ENCODE measurements at places on chromosomes 3 and 15. TPM values are rescaled to one million over a fixed set of nuclear protein-coding genes. Genes with fewer than 3 reads are reported as not detected.

GRCh38 chr3:53823956-53824657 is 22.1 kb downstream of the CHDH start:
- no peak overlapping the region for H3K27ac ChIP-seq
- peak; percentile 8 for DNase-seq
- H3K4me3 ChIP-seq = no peak overlapping the region
- no peaks in the 10 kb centered on the region for H3K27me3 ChIP-seq

- no peaks in the 10 kb centered on the region for H3K36me3 ChIP-seq
- H3K4me1 ChIP-seq = no peaks in the 10 kb centered on the region
- no peak for DNase-seq
- H3K4me3 ChIP-seq = no peak overlapping the region
Measured at GRCh38 chr3:177589911-177590381, 392.7 kb upstream of the TBL1XR1 start.

DNA sequence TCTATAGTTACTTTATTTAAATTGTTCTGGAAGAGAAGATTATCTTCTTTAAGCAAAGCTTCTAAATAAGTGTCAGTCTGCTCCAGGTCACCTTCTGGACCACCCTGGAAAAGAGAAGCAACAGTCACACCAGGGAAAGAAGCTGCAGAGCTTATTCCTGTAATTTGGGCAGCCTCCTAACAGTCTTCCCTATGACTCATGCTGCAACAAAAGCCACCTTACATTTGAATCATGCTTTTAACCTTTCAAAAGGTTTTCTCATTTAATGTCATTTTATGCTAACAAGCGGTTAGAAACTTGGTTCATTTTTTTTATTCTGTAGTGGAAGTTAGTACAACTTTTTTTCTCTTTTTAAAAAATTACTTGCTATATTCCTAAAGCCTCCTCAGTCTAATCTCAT is 5.3 kb upstream of the GUCA1C start:
- no peaks in the 10 kb centered on the region for H3K27me3 ChIP-seq
- DNase-seq = no peak
- no peak overlapping the region for H3K4me3 ChIP-seq
- no peaks in the 10 kb centered on the region for H3K36me3 ChIP-seq
- H3K27ac ChIP-seq = no peak overlapping the region
- no peaks in the 10 kb centered on the region for H3K4me1 ChIP-seq

- H3K27me3 ChIP-seq = no peaks in the 10 kb centered on the region
- no peak overlapping the region for H3K27ac ChIP-seq
- H3K4me3 ChIP-seq = no peak overlapping the region
- H3K4me1 ChIP-seq = no peaks in the 10 kb centered on the region
Measured at GRCh38 chr3:156768390-156768789, 57.8 kb upstream of the LEKR1 start.

- H3K27me3 ChIP-seq = no peaks in the 10 kb centered on the region
- no peaks in the 10 kb centered on the region for H3K36me3 ChIP-seq
- no peak overlapping the region for H3K4me3 ChIP-seq
- no peaks in the 10 kb centered on the region for H3K4me1 ChIP-seq
- peak overlapping the region; percentile 31 for H3K27ac ChIP-seq
Measured at GRCh38 chr3:65672871-65673815, 365.6 kb downstream of the MAGI1 start.

DNA sequence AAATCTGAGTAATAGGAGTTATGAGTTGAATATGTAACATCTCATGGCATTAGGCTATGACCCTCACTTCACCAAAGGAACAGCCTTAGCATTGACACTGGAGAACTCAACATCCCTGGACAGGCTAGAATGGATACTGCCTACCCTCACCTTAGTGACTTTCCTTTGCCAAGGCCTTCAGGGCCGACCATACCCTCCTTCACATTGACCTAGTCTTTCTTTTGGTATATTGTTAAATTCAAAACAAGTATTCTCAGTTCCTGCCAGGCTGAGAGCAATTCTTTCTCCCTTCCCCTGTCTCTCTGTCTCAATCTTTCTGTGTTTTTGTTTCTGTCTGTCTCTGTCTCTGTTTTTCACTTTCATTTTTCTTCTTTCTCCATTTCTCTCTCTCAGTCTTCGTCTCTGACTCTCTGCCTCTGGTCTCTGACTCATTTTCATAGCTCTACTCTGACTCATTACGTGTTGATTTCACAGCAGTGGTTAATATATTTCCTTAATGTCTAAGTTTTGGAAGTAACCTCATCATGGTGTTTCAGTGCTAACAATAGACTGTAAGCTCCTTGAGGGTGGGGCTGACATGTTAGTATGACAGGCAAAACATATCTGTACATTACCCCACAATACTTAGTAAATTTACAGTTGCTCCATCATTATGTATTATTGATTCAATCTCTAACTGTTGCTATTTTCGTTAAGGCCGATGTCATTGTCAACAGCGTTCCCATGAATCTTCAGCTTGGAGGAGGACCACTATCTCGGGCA is 32.5 kb downstream of the PARP15 start:
- no peaks in the 10 kb centered on the region for H3K36me3 ChIP-seq
- no peaks in the 10 kb centered on the region for H3K27me3 ChIP-seq
- DNase-seq = no peak
- H3K27ac ChIP-seq = no peak overlapping the region
- H3K4me1 ChIP-seq = no peaks in the 10 kb centered on the region

DNA sequence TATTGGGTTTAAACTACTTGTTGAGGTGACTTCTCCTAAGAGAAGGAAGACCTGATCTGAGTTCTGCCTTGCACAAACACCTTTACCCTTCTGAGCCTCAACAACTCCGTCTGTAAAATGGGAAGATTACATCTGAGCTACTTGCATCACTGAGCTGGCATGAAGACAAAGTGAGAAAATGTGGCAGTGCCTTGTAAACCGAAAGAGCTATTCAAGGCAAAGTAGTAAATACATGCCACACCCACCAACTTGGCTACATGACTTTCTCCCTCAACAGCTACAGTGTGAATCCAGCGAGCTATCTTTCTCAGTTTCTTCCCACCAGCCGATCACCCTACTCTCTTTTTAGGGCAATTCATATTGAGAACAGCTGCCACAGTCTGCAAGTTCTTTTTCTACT is 148.3 kb downstream of the FOXB1 start:
- H3K4me1 ChIP-seq = no peaks in the 10 kb centered on the region
- no peak overlapping the region for H3K27ac ChIP-seq
- DNase-seq = no peak
- no peak overlapping the region for H3K4me3 ChIP-seq

DNA sequence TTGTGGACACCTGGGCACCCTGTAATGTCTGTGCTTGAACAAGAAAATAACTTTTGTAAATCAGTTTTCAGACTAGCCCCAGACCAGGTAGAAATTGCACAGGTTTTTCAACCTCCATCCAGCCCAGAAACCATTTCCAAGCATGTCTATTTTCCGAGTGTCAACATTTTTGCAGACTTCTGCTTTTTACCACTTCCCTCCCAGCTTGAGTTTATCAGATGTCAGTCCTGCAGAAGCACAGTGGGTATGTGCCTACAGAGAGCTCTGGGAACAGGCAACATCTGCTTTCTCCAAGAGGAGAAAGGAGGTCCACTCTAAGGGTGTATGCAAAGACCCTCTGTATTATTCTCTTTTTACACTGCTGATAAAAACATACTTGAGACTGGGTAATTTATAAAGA is 83.9 kb downstream of the LRRK1 start:
- no peak for DNase-seq
- H3K27ac ChIP-seq = no peak overlapping the region
- H3K4me3 ChIP-seq = no peak overlapping the region
- peaks cover 10% of the 10 kb centered on the region for H3K36me3 ChIP-seq
- H3K4me1 ChIP-seq = peaks cover 20% of the 10 kb centered on the region

DNA sequence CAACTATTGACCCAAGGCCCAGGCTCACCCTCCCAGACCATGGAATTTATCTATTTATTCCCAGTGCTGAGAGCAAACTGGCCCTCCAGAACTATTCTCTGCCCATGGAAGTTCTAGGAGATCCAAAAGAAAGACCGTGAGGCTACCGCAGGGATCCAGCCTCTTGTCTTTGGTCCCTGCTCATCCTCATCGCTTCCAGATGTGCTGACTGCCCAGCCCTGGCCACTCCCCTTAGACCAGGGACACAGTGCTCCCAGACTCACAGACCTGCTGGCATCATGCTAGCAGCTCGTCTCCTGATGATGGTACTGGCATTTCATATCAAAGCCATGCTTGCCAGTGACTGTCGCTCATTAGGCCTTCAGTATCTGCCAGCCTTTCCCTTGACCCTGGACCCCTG is 405.7 kb upstream of the PPP2R3A start:
- H3K4me1 ChIP-seq = no peaks in the 10 kb centered on the region
- H3K36me3 ChIP-seq = no peaks in the 10 kb centered on the region
- H3K4me3 ChIP-seq = no peak overlapping the region
- no peaks in the 10 kb centered on the region for H3K27me3 ChIP-seq
- H3K27ac ChIP-seq = no peak overlapping the region

- H3K4me3 ChIP-seq = no peak overlapping the region
- H3K4me1 ChIP-seq = no peaks in the 10 kb centered on the region
Measured at GRCh38 chr3:120119846-120120510, 25.7 kb upstream of the GSK3B start.

DNA sequence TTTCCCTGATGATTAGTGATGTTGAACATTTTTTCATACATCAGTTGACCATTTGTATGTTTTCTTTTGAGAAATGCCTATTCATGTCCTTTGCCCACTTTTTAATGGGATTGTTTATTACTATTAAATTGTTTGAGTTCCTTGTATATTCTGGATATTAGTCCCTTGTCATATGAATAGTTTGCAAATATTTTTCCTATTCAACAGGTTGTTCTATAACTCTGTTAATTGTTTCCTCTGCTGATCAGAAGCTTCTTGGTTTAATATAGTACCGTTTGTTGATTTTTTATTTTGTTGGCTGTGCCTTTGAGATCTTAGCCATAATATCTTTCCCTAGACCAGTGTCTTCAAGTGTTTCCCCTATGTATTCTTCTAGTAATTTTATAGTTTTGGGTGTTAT is 189.0 kb upstream of the RARB start:
- H3K36me3 ChIP-seq = no peaks in the 10 kb centered on the region
- no peak overlapping the region for H3K27ac ChIP-seq
- no peak overlapping the region for H3K4me3 ChIP-seq
- no peaks in the 10 kb centered on the region for H3K27me3 ChIP-seq
- DNase-seq = no peak

GRCh38 chr3:158531334-158531733 is 39.7 kb upstream of the MLF1 start:
- no peaks in the 10 kb centered on the region for H3K4me1 ChIP-seq
- no peaks in the 10 kb centered on the region for H3K36me3 ChIP-seq
- DNase-seq = peak; percentile 7
- H3K27me3 ChIP-seq = no peaks in the 10 kb centered on the region
- no peak overlapping the region for H3K27ac ChIP-seq

GRCh38 chr3:86578071-86578470 is 412.9 kb downstream of the VGLL3 start:
- H3K4me3 ChIP-seq = no peak overlapping the region
- no peak overlapping the region for H3K27ac ChIP-seq
- DNase-seq = no peak
- H3K36me3 ChIP-seq = no peaks in the 10 kb centered on the region

- H3K4me1 ChIP-seq = peaks cover 77% of the 10 kb centered on the region
- peak overlapping the region; percentile 69 for H3K4me3 ChIP-seq
- H3K36me3 ChIP-seq = no peaks in the 10 kb centered on the region
- H3K27ac ChIP-seq = peak overlapping the region; percentile 99
Measured at GRCh38 chr3:194136519-194137007, 615 bp downstream of the HES1 start.

DNA sequence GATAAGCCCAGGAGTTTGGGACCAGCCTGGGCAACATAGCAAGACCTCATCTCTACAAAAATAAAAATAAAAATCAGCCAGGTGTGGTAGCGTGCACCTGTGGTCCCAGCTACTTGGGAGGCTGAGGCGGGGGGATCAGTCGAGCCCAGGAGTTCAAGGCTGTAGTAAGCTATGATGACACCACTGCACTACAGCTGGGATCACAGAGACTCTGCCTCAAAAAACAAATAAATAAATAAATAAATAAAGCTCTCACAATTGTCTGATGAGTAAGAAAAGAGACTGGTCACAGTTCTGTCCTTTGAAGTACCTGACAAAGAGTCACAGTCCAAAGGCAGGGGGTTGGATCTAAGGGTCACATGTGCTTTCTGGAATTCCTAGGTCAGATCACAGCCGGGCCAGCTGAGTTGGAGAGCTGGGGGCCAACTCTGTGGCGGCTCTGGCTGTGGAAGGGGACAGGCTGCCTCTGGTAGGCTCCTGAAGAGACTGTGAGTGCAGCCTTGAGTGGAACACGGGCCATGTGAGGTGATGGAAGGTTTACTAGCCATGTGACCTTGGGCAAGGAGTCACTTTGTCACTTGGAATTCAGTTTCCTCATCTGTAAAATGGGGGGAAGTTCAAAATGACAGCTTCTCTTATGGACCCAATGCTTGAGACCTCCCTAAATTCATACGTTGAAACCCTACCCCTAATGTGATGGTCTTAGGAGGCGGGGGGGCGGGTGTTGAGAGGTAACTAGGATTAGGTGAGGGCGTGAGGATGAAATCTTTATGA is 47.2 kb downstream of the WHAMM start:
- H3K27ac ChIP-seq = no peak overlapping the region
- DNase-seq = peak; percentile 21
- no peaks in the 10 kb centered on the region for H3K27me3 ChIP-seq
- no peak overlapping the region for H3K4me3 ChIP-seq
- H3K4me1 ChIP-seq = no peaks in the 10 kb centered on the region
- H3K36me3 ChIP-seq = peaks cover 33% of the 10 kb centered on the region

DNA sequence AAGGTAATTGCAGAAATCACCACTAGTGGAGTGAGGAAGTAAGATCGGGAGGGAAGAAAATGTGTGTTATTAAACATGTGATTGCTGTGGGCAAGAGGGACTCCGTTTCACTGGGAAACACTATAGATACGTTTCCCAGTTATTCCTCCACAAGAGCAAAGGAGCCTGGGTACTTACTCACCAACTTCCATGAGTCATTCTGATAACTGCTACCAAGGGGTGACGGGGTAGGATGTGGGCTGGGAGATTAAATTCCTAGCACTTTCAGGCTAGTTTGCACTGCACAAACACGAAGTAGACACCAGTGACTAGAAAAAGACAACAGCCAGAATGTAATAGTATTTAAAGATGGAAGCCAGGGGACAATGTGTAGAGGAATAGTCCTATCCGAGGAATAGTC is 812.9 kb upstream of the CFAP20DC start:
- no peaks in the 10 kb centered on the region for H3K36me3 ChIP-seq
- H3K4me3 ChIP-seq = no peak overlapping the region
- no peak for DNase-seq
- no peaks in the 10 kb centered on the region for H3K4me1 ChIP-seq

Gene CLRN1
- total RNA-seq = not detected

Gene PSTPIP1
- total RNA-seq = 10.1 TPM

Gene CHST13
- 5.7 TPM for total RNA-seq

Gene CLDN16
- total RNA-seq = not detected

Gene HDC
- total RNA-seq = 55.8 TPM

Gene GRM7
- not detected for total RNA-seq
